ENCODE measurements at places on chromosomes 5 and 9. TPM values are rescaled to one million over a fixed set of nuclear protein-coding genes. Genes with fewer than 3 reads are reported as not detected.

CCIN gene
- not detected for total RNA-seq

TENT4A gene
- 31.5 TPM for total RNA-seq

GMCL2 gene
- total RNA-seq, result not detected

SLC6A19 gene
- under 0.01 TPM for total RNA-seq

ST8SIA4 gene
- 3.3 TPM for total RNA-seq

ANKRD20A1 gene
- 3.1 TPM for total RNA-seq

SEMA6A gene
- 13.6 TPM for total RNA-seq

SH3GL2 gene
- not detected for total RNA-seq

DNA sequence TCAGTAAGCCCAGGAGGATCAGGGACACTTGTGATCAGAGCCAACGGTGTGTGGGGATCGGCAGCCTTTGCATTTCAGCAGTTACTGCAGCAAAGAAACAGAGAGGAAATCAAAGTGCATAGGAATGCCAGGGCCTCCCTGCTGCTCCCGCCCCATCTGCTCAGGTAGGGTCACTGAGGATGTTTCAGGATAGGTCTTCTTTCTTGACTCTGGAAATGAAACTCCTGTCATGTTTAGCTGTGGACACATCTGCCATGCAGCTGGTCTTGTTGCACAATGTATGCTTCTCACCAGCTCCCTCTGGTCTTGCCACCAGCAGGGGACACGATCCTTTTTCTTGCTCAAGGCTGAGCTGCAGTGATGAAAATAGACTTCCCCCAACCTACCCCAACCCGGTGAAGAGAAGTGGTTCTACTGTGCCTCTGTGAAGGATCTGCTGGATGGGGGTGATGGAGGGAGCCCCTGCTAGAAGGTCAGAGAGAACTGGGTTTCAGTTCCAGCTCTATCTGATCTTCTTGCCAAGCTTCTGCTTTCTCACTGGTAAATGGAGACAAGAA is 185.2 kb upstream of the KLF4 start:
- H3K36me3 ChIP-seq, result no peaks in the 10 kb centered on the region
- H3K27ac ChIP-seq, result no peak overlapping the region
- no peak overlapping the region for H3K4me3 ChIP-seq
- peak; percentile 37 for DNase-seq
- no peaks in the 10 kb centered on the region for H3K27me3 ChIP-seq

DNA sequence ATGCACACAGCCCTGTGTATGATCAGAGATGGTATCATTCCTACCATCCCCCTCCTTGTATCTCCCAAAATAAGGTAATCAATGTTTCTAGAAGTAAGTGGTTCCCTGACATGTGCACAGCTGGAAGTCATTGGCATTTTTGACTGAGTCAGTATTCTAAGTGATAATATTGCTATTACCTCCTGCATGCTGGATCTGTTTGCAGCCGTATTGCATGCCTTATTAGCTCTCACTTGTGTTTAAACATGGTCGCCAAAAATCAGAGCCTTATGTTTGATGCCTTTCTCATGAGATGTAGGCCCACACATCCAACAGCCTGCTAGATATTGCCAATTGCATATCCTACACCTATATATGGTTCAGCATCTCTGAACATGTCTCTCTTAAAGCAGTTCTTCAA is 254.3 kb downstream of the CDH12 start:
- H3K27me3 ChIP-seq, result no peaks in the 10 kb centered on the region
- no peaks in the 10 kb centered on the region for H3K36me3 ChIP-seq
- no peak for DNase-seq
- no peak overlapping the region for H3K4me3 ChIP-seq
- no peak overlapping the region for H3K27ac ChIP-seq

- DNase-seq, result no peak
- H3K4me3 ChIP-seq, result no peak overlapping the region
- H3K27me3 ChIP-seq, result no peaks in the 10 kb centered on the region
- H3K36me3 ChIP-seq, result no peaks in the 10 kb centered on the region
These were observed 391.1 kb downstream of the ARHGEF28 start for GRCh38 chr5:74017112-74017511.

DNA sequence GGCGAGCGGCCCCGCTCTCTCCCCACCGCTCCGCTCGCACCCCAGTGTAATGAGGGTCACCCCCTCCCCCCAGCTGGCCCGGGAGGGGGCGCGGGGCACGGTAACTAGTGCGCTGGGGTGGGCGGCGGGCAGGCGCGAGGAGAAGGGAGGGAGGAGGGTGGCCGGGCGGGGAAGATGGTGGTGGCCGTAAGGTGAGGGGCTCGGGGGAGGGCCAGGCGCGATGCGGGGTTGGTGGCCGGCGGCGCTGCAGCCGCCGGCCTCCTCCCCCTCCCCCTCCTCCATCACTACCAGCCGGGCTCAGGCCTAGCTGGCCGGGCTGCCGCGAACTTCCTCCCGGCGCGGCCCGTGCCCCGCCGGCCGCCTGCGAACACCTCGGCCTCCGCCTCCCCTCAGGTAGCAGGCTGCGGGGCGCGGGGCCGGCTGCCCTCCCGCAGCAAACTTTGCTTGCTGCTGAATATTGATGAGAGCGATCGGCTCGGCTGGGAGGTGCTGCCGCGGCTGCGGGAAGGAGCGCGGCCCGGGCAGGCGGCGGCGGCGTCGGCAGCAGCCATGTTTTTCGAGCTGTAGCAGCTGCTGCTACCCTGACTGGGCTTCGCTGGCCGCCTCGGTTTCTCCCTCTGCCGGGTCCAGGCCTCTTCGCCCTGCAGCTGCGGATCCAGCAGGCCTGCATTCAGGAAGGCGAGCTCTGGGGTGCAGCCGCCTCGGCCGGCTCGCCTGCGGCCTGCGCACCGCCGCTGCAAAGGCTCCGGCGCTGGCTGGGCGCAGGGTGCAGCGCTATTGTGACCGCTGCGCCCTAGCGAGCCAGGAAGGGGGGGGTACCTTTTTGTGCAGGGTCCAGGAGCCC is 502 bp downstream of the NSD1 start:
- no peaks in the 10 kb centered on the region for H3K27me3 ChIP-seq
- no peaks in the 10 kb centered on the region for H3K36me3 ChIP-seq
- H3K4me1 ChIP-seq, result peaks cover 45% of the 10 kb centered on the region
- H3K27ac ChIP-seq, result peak overlapping the region; percentile 97

GRCh38 chr5:73282383-73282782 is 109.4 kb downstream of the TMEM174 start:
- H3K4me3 ChIP-seq, result no peak overlapping the region
- DNase-seq, result no peak
- H3K27ac ChIP-seq, result peak overlapping the region; percentile 91
- H3K4me1 ChIP-seq, result peaks cover 31% of the 10 kb centered on the region
- no peaks in the 10 kb centered on the region for H3K27me3 ChIP-seq
- H3K36me3 ChIP-seq, result no peaks in the 10 kb centered on the region

- H3K4me1 ChIP-seq, result peaks cover 13% of the 10 kb centered on the region
- no peaks in the 10 kb centered on the region for H3K36me3 ChIP-seq
- H3K4me3 ChIP-seq, result no peak overlapping the region
- H3K27me3 ChIP-seq, result no peaks in the 10 kb centered on the region
These were observed 50.9 kb downstream of the MVB12B start for GRCh38 chr9:126377536-126377935.

DNA sequence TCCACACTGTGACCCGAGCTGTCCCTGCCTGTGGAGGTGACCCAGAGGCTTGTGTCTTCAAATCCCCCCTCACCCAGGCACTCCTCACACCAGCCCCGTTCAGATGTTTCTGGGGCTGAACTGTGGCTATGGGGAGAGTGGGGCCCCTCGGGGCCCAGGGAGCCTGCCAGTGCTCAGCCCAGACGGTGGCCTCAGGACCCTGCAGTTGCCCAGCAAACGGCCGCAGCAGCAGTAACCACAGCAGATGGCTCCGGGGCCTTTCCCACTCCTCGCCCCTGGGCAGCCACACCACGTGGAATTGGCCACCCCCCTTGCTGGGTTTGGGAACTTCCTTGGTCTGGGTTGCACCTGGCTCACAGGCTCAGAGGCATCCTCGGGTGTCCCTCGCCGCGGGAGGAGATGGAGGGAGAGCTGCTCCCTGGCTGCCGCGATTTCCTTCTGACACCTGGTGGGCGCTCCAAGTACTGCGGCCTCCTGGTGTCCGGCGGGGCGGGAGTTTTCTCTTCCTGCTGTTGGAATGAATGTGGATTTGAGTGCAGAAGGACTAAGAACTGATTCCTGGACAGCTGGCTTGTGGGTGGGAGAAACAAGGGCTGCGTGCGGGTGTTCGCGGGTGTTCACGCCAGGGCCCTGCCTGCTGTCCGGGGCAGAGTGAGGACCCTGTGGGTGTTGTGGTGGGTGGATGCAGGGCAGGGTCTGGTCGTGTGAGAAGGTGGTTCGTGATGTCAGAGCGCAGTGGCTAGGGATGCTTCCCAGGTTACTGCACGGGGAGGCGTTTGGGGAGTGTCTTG is 97.5 kb downstream of the COL5A1 start:
- H3K4me1 ChIP-seq, result no peaks in the 10 kb centered on the region
- H3K27ac ChIP-seq, result no peak overlapping the region
- H3K4me3 ChIP-seq, result no peak overlapping the region
- no peaks in the 10 kb centered on the region for H3K36me3 ChIP-seq
- peak; percentile 74 for DNase-seq

GRCh38 chr5:158812408-158812807 is 287.3 kb downstream of the EBF1 start:
- H3K36me3 ChIP-seq, result no peaks in the 10 kb centered on the region
- DNase-seq, result no peak
- H3K4me3 ChIP-seq, result no peak overlapping the region
- no peaks in the 10 kb centered on the region for H3K27me3 ChIP-seq
- H3K27ac ChIP-seq, result no peak overlapping the region

- no peak for DNase-seq
- H3K4me3 ChIP-seq, result no peak overlapping the region
- H3K27me3 ChIP-seq, result no peaks in the 10 kb centered on the region
- H3K27ac ChIP-seq, result no peak overlapping the region
These were observed 1082.9 kb upstream of the SEMA6A start for GRCh38 chr5:117657541-117657940.

DNA sequence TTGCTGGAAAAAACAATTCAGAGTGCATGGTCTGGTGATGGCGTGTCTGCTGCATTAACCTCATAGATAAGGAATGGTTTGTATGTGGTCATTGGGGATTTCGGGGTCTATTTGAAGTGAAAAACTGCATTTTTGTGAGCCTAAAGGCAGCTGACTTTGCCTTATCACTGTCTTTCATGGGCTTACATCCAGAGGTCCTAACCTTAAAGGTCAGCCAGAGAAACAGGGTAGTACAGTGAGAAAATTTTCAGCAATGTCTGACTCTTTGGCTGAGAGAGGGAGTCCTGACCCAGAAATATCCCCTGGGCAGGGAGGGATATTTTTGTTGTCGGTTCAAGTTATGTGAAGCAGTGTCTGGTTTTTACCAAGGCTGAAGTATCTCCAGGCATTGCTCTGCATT is 5.7 kb downstream of the PCSK5 start:
- no peak overlapping the region for H3K4me3 ChIP-seq
- no peak overlapping the region for H3K27ac ChIP-seq
- no peak for DNase-seq
- H3K4me1 ChIP-seq, result peaks cover 33% of the 10 kb centered on the region
- no peaks in the 10 kb centered on the region for H3K36me3 ChIP-seq

- H3K4me3 ChIP-seq, result no peak overlapping the region
- no peak for DNase-seq
- H3K27ac ChIP-seq, result no peak overlapping the region
These were observed 11.8 kb upstream of the ACTBL2 start for GRCh38 chr5:57494104-57495098.

GRCh38 chr5:67363180-67363709 is 166.6 kb upstream of the CD180 start:
- no peak for DNase-seq
- H3K4me3 ChIP-seq, result no peak overlapping the region
- no peaks in the 10 kb centered on the region for H3K27me3 ChIP-seq
- no peak overlapping the region for H3K27ac ChIP-seq
- no peaks in the 10 kb centered on the region for H3K36me3 ChIP-seq

GRCh38 chr9:3385871-3386270 is 139.9 kb downstream of the RFX3 start:
- H3K27ac ChIP-seq, result no peak overlapping the region
- no peaks in the 10 kb centered on the region for H3K27me3 ChIP-seq
- no peak overlapping the region for H3K4me3 ChIP-seq
- peaks cover 7% of the 10 kb centered on the region for H3K4me1 ChIP-seq
- no peaks in the 10 kb centered on the region for H3K36me3 ChIP-seq

GRCh38 chr5:62547945-62548630 is 30.5 kb upstream of the LRRC70 start:
- no peak for DNase-seq
- no peak overlapping the region for H3K27ac ChIP-seq
- H3K4me3 ChIP-seq, result no peak overlapping the region

DNA sequence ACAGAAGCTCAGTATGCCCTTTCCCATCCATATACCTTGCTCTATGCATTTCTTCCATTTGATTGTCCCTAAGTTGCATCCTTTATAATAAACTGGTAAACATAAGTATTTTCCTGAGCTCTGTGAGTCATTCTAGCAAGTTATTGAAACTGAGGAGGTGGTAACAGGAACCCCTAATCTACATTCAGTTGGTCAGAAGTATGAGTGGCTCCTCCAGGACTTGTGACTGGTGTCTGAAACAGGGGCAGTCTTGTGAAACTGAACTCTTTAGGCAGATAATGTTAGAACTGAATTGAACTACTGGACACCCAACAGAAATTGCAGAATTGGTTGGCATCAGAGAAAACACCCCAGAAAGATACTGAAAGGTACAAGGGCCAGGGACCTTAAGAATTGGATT is 133.1 kb upstream of the POU5F2 start:
- no peaks in the 10 kb centered on the region for H3K36me3 ChIP-seq
- no peak overlapping the region for H3K27ac ChIP-seq
- H3K27me3 ChIP-seq, result no peaks in the 10 kb centered on the region
- DNase-seq, result no peak

DNA sequence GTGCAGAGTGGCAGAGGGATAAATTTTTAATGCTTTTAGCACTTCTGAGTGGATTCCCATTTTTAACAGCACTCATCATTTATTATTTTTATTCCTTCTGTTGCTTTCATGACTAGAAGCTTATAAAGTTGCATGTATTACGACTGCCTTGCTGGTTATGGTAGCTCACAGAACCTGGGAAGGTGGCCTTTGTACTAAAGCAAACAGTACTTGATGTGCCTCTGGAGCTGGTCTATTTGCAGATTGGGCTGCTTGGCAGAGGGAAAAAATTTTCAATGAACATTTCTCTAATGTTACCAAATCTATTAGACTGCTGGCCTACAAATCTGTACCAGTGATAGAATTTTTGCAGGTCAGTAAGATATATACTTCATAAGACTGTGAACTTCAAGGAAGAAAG is 274.5 kb upstream of the C9orf72 start:
- no peaks in the 10 kb centered on the region for H3K4me1 ChIP-seq
- no peak for DNase-seq
- no peak overlapping the region for H3K27ac ChIP-seq
- no peaks in the 10 kb centered on the region for H3K36me3 ChIP-seq

DNA sequence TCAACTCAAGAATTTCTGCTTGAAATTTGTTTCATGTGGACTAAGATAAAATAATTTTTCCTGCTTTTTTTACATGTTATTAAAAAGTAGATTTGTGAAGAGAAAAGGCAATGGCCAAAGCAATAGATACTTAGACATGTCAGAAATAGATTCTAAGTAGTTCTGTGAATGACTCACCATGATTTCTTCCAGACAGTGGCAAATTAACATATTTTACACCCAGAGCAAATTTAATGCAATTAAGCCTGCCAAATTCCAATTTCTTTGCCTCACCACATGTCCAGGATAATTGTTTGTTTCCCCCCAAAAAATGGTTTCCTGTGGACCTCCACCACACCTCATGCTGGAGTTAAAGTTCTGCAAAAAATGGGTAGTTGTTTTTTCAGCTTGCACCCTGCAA is 651.4 kb downstream of the CETN3 start:
- no peaks in the 10 kb centered on the region for H3K27me3 ChIP-seq
- no peak for DNase-seq
- no peak overlapping the region for H3K27ac ChIP-seq

- no peak overlapping the region for H3K4me3 ChIP-seq
- DNase-seq, result no peak
- no peaks in the 10 kb centered on the region for H3K36me3 ChIP-seq
- H3K4me1 ChIP-seq, result no peaks in the 10 kb centered on the region
- H3K27me3 ChIP-seq, result no peaks in the 10 kb centered on the region
- H3K27ac ChIP-seq, result no peak overlapping the region
These were observed 85.4 kb downstream of the KLF4 start for GRCh38 chr9:107404161-107404560.
